H1 (cell line): ENCODE measurements at places on chromosomes 2 and 18. TPM values are rescaled to one million over a fixed set of nuclear protein-coding genes. Genes with fewer than 3 reads are reported as not detected.

DNA sequence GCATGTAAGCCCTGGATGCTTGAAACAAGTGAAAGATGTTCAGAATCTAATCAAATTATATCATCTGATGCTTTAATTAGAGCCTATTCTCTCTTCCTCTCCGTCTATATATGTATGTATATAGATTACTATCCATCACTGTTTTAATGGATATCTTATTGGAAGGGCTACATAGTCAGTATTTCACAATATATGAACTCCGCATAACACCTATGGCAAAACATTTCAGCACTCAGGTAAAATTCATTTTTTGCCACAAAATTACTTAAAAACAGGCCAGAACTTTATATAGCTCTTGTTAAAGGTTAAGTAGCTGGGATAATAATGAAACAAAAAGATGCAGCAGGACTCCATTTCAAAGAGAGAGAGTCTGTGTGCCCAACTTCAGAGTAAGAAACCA lies 1.2 kb downstream of the PJVK start:
- no peak for DNase-seq

DNA sequence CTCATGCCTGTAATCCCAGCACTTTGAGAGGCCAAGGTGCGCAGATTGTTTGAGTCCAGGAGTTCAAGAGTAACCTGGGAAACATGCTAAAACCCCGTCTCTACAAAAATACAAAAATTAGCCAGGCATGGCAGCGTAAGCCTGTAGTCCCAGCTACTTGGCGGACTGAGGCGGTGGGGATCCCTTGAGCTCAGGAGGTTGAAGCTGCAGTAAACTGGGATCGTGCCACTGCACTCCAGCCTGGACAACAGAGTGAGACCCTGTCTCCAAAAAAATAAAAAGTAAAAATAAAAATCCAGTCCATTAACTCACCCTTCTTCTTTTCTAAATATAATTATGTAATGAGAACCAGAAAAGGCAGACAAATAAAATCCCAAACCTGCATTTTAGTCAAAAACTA lies 8.2 kb downstream of the BAZ2B start:
- no peak for DNase-seq

DNA sequence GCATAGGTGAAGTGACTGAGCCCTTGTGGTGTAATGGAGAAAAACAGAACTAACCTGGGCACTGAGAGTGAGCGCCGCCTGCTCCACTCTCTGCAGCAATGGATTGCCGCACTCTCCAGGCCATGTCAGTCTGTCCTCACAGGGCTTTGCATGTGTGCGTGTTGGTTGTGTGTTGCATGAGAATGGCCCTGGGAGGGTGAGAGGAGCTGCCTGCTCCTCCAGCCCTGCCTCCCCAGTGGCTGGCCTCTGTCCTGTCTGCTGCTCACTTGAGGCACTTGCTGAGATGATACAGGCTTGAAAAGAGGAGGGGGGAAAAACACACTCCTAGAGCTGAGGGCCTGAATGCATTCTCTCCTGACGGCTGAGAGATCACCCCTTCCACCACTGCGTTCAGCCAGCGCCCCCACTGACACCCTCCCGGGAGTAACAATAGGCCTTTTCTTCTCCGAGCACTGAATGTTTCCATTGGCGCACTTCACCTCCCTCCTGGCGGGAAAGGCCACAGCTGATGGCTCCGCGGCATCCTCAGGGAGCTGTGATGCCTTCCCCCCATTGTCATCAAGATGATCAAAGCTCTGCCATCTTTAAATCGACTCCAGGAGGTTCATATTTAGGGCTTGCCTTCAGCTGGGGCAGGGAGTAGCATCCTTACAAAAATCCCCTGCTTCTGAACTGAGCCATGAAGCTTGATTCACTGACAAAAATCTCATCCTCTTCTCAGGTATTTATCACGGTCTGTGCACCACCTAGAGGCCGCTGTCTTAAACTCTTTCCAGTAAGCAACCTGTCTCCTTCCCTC lies 49.9 kb upstream of the DAPL1 start:
- peak; percentile 78 for DNase-seq

GRCh38 chr2:238019962-238020361 lies 40.8 kb upstream of the SCLY start:
- DNase-seq, result no peak

DNA sequence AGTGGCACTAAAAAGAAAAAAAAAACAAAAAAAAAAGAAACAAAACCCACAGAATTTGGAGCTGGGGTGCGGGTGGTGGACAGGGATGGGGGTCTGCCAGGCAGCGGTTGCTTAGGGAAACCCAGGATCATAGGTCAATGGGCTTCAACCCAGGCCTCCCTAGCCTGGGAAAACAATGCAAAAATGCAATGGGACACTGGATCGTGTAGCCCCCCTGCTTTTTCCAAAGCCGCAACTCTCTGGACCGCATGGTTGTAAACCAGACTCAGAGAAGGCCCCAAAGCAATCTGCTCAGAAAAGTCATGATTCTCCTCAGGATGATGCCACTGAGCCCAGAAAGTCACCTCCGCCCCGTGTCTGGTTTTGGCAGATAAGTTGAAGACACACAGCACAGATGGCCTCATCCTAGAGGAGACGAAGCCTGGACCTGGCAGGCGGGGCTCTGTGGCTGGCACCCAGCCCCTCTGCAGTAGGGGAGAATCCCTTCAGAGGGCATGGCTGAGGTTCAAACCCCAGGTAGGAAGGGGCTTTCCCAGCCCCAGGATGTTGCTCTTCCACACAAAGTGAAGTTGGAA lies 5.1 kb downstream of the DLX2 start:
- peak; percentile 48 for DNase-seq

GRCh38 chr2:217398860-217399259 lies 539.0 kb upstream of the TNP1 start:
- DNase-seq, result no peak

DNA sequence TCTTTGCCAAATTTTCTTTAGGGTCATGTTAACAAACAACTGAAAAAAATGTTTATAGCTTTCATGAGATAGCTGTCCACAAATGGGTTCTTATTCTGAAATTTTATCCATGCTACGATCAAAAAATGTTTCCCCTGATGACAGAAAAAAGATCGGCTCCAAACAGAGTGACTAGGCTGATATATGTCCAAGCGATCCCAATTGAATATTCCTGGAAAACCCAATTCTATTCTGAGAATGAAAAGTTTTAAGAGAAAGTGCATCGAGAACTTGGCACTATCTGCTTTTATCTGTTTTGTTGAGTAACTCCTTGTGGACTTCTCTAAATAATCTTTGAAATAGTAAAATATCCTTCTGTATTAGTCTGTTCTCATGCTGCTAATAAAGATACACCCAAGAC lies 19.1 kb downstream of the KCNE4 start:
- no peak for DNase-seq

GRCh38 chr18:42781298-42781815 lies 334.1 kb downstream of the RIT2 start:
- DNase-seq, result no peak

GRCh38 chr18:13500227-13500865 lies 226.0 kb downstream of the FAM210A start:
- peak; percentile 59 for DNase-seq

- no peak for DNase-seq
Measured at GRCh38 chr2:64606479-64607363, 47.0 kb downstream of the SERTAD2 start.

GRCh38 chr2:239790721-239791120 lies 234.4 kb downstream of the NDUFA10 start:
- no peak for DNase-seq

- DNase-seq, result no peak
Measured at GRCh38 chr2:171505374-171505773, 16.9 kb upstream of the CYBRD1 start.

GRCh38 chr18:33712719-33713118 lies 134.7 kb downstream of the ASXL3 start:
- DNase-seq, result no peak

DNA sequence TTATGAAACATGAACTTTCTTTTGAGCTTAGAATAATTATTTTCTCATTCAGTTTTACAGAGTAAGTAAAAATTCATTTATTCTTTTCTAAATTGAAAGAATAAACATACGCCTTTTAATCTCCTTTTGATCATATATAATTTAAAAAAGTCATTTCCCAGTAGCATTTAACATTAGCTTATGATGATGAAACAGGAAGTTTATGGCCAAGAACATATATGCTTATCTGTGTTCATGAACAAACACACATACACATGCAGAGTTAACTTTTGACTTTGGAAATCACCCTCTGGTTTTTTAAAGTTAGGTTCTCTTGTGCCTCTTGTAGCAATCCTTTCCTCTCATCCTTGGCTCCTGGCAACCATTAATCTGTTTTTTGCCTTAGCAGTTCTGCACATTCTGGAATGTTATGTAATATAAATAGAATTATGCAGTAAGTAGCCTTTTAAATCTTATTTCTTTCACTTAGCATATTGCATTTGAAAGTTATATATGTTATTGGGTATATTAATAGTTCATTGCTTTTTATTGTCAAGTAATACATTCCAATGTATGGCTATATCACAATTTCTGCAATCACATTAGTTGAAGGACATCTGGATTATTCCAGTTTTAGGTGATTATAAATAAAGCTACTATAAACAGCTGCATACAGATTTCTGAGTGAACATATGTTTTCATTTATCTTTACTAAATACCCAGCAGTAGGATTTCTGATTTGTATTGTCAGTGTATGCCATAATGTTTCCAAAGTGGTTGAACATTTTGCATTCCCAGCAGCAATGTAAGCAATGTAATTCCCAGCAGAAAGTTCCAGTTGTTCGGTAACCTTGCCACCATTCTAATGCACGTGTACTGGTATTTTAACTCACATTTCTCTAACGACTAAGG lies 210.3 kb downstream of the ZRANB3 start:
- no peak for DNase-seq

DNA sequence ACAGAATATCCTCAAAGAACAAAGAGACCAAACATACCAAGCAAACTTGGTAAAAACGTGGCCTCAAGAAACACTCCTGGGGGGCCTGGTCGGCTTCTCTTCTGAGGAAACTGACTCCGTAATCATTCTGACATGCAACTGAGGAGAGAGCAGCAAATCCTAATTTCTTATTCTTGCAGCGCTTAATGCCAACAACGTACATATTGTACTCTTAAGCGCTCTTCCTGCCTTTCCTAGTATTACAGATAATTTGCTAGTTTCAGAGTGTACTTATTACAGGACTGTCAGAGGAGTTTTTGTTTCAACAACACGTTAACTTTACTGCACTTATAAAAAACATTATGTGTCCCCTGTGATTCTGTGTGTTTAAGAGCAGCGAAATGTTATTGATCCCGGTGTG lies 64.9 kb downstream of the ZNF521 start:
- no peak for DNase-seq

- no peak for DNase-seq
Measured at GRCh38 chr2:162022290-162022945, 51.6 kb downstream of the DPP4 start.

DNA sequence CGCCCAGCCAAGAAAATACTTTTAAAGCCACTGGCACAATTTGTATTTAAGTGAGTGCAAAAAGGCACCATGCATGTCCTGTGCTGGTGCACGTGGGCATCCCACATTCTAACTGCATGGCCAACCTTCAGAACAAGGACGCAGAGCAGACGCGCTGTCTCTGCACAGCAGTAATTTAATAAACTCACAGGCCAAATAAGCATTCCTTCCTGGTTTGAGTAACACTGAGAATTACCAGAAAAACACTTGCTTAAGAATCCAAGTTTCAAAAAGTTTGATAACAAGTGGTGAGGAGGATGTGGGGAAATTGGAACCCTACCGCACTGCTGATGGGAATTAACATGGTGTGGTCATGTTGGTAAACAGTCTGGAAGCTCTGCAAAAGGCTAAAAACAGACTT lies 38.7 kb downstream of the RPL31 start:
- no peak for DNase-seq

- no peak for DNase-seq
Measured at GRCh38 chr2:239747274-239747673, 277.9 kb downstream of the NDUFA10 start.

DNA sequence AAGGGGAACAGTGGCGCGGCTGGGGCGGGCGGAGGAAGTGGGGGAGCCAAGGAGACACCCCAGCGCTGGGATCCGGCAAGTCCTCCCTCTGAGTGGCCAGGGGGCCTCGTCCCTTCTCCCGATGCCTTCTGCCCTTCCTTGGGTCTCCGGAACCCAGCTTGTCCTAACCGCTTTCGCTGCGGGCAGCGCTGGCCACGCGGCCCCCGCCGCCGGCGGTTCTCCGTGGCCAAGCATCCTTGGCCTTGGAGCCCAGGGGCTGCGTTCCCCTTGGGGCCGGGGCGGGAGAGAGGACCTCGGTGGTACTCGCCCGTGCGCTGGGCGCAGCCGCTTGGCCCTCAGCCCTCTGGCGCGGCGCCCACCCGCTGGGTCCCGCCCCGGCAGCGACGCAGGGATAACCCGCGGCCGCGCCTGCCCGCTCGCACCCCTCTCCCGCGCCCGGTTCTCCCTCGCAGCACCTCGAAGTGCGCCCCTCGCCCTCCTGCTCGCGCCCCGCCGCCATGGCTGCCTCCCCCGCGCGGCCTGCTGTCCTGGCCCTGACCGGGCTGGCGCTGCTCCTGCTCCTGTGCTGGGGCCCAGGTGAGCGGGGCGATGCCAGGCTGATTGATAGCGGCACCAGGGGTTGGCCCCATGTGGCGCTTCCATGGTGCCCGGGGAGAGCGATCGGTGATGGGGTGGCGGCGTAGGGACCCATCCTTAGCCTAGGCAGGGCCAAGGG lies 128.7 kb downstream of the UXS1 start:
- DNase-seq, result peak; percentile 63

- DNase-seq, result no peak
Measured at GRCh38 chr18:23143016-23143814, 7.9 kb downstream of the CABLES1 start.

DNA sequence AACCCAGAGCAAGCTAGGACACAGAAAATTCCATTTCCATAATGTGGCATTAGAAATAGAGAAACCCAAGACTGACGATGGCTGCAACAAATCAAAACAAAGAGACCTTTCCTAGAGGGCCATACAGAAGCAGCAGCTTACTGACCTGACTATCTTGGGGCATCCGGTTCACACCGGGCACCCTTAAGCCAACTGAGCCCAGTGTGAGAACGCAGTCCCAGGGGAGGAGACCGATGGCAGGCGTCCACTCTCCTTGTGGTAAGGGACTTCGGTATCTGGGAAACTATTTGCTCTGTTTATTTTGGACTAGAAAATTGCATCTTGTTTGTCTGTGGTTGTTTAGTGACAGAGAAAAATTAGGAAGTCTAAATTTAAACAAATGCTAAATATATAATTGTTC lies 244.8 kb upstream of the COPS8 start:
- DNase-seq, result no peak

DNA sequence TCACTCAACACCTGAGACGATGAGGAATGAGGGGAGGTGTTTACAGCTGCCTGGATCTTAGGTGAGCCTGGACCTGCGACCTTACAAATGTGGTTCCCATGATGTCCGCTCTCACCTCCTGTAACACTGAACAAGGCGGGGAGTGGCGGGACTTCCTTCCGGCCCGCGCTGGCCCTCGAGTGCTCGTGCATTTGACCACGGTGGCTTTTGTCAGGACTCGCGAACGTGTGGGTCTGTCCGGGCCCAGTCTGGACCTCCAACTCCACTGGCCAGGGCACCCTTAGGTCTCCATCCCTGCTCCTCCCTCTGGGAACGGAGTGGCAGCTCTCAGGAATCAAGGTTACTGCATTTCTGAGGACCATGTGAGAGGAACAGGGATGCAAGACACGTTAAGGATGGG lies 263.0 kb upstream of the SALL3 start:
- DNase-seq, result no peak

- no peak for DNase-seq
Measured at GRCh38 chr2:237551071-237551574, 15.3 kb upstream of the PRLH start.

The ST8SIA3 gene
- 3.7 and 5.1 TPM in 2 replicates for total RNA-seq

The TXNDC9 gene
- total RNA-seq, result 33.0 and 35.6 TPM in 2 replicates

The GALNT13 gene
- 9.6 and 10.4 TPM in 2 replicates for total RNA-seq

The MDH1B gene
- total RNA-seq, result 2.1 and 2.7 TPM in 2 replicates

The LRRC30 gene
- not detected in 2 replicates for total RNA-seq

The GNLY gene
- total RNA-seq, result not detected in 2 replicates

The RAX gene
- 0.52 and 0.80 TPM in 2 replicates for total RNA-seq

The FAM136A gene
- 118 and 122 TPM in 2 replicates for total RNA-seq

The AGFG1 gene
- total RNA-seq, result 102 and 108 TPM in 2 replicates
